Activated CD4-positive, alpha-beta T cell treated with anti-CD3 and anti-CD28 coated beads, Interleukin-2, amount 50 U/mL, for 4 hours (primary cell): ENCODE measurements at places on chromosomes 5 and 9.

- DNase-seq: no peak
These were observed at the start of gene ADAMTS13 for GRCh38 chr9:133421615-133422542. Gene ADAMTS13, plus strand, starts transcription at chr9:133422367. Its CDS starts 77 bp downstream, at chr9:133422444.

DNA sequence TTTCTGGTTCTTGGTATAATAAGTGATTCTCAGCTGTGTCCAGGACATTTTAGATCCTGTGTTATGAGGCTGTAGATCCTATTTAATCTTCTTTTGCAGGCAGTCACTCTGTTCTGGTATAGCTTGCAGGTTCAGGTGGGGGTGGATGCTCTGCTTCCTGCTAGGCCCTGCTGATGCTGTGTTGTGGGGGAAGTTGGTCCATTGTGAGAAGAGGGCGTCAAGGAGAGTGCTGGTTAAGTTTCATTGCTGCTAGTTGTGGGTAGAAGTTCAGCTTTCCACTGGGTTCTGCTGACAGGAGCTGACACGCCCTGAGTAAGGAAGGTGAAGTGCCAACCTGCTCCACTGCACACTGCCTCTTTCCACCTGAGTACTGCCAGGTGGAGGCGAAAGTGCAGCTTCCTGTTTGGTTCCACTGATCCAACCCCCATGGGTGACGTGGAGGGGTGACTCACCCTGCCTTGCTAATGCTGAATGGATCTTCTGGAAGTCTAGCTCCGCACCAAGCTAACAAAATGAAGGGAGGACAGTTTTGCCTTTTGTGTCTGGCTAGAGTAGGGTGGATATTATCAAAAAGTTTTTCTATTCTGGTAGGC is 16.3 kb downstream of the NMRK1 start:
- peak; percentile 77 for DNase-seq

DNA sequence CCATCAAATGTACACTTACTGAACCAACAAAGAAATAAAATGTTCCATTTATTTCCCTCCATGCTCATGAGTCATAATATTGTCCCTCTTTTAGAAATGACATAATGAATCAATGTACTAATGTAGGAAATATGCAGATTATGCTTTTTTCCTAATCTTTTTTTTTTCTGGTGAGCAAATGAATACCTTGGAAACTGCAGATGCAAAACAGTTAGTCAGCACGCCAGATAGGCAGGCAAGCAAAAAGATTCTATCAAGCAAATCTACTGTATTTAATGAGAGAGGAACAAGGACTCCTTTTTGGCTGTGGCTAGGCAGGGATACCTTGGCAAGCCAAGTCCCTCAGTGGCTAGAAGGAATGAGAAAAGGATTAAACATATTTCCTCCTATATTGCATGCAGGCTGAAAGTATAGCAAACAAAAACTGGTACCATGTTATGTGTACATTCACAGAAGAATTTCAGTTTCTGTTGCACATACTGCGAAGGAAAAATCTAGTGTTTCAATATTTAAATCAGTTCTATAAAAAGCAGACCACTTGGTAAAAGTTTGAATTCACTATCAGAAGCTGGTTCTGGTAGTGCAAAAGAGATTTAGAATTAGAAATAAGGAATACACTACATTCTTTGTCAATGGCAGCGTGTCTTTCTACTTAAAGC is 605.4 kb downstream of the TLE1 start:
- DNase-seq: no peak

- no peak for DNase-seq
These were observed 118.0 kb upstream of the OTULINL start for GRCh38 chr5:14463629-14464028.

DNA sequence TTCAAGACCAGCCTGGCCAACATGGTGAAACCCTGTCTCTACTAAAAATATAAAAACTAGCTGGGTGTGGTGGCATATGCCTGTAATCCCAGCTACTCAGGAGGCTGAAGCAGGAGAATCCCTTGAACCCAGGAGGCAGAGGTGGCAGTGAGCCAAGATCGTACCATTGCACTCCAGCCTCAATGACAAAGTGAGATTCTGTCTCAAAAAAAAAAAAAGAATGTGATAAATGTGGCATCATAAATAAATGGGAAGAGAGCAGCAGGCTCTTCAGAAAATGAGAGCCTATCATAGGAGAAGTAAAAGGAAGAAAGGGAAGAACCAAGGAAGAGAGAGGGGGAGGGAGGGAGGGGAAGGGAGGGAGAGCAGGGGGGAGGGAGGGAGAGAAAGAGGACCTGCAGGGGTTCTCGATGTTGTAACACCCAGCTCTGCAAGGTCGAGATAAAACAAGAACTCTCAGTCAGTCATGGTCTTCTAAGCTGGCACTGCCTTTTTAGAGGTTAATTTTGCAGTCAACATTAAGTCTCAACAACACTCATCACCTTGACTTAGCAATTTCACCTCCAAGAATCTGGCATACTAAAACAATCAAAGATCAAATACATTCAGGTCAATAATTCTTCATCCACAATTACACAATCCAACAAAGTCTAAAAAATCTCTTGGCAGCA is 68.7 kb upstream of the SIMC1 start:
- DNase-seq: no peak

DNA sequence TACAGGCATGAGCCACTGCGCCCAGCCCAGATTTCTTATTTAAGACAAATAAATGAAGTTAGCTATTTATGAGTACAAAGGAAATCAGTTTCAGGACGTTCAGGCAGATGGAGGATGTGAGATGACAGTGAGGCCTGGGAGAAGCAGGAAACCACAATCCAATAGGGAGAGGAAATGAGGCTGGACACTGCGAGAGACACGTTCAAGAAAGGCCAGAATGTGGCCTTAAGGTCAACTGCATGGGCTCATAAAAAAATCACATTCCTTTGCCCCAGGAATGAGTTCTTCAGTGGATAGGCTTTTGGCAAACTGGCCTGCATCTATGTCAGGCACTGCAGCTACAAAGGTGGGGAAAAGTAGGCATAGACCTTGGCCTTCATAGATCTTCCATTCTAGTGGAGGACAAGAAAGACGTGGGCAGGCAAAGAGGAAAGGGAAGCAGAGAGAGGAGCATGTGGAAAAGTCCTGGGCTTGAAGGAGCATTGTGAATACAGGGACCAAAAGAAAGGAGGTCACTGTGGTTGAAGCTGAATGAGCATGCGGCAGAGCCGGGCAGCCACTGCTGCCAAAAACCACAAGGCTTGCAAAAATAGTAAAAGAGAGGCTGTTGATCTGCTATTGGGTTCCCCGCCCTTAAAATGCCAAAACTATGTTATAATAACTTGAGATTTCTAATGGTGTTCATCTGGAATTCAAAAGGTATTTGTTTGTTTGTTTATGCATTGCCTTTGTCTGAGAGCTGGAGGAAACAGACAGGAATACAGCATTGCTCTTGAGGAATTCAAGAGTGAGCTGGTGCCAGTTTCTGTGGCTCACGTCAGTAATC is 133.0 kb downstream of the GNA14 start:
- DNase-seq: no peak

DNA sequence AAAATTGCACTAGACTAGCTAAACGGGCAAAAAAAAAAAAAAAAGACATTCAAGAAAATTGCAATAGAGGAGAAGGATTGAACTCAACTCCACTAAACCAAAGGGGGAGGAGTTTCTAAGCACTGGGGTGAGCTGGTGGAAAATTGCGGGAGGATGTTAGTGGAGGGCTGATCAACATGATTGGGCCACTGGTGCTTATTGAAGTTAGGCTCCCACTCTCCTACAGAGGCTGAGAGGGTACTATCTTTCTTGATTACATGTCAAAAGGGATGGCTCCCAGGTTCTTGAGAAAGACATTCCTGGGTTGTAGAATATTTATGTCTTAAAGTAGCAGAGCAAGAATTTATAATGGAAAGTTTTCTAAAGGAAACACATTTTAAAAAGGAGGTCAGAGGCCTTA is 38.0 kb downstream of the CAMK4 start:
- DNase-seq: no peak

DNA sequence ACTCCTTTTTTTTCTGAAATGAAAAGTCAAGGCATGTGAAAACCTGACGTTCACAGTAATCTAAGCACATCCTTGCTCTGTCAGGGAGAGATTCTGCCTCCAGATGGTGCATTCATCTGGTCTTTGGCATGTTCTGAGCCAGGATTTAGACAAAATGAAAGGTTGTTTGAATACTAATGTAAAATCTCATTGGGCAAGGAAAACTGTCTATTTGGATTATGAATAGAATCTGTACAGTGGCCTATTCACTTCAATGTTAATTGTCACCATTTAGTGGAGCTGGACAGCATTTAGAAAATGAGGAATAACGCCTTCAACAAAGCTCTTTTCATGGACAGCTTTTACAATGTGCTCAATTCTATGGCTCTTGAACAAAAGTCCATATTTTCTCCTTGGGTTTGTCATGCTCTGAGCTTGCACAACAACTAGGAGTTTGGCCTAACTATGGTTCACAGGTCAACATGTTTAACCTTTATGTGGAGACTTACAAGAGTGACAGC is 28.9 kb downstream of the ARHGEF28 start:
- DNase-seq: no peak

GRCh38 chr9:19408316-19408692 is 505 bp upstream of the ACER2 start:
- no peak for DNase-seq

- DNase-seq: no peak
These were observed 13.4 kb upstream of the XPA start for GRCh38 chr9:97710356-97711222.

- DNase-seq: no peak
These were observed 43.0 kb downstream of the LHFPL2 start for GRCh38 chr5:78605611-78606010.

- no peak for DNase-seq
These were observed 150.8 kb downstream of the MTRR start for GRCh38 chr5:8019719-8020218.

- no peak for DNase-seq
These were observed 257.7 kb downstream of the IRX1 start for GRCh38 chr5:3853362-3853761.

GRCh38 chr9:34346873-34347799 is 17.8 kb downstream of the NUDT2 start:
- DNase-seq: no peak

DNA sequence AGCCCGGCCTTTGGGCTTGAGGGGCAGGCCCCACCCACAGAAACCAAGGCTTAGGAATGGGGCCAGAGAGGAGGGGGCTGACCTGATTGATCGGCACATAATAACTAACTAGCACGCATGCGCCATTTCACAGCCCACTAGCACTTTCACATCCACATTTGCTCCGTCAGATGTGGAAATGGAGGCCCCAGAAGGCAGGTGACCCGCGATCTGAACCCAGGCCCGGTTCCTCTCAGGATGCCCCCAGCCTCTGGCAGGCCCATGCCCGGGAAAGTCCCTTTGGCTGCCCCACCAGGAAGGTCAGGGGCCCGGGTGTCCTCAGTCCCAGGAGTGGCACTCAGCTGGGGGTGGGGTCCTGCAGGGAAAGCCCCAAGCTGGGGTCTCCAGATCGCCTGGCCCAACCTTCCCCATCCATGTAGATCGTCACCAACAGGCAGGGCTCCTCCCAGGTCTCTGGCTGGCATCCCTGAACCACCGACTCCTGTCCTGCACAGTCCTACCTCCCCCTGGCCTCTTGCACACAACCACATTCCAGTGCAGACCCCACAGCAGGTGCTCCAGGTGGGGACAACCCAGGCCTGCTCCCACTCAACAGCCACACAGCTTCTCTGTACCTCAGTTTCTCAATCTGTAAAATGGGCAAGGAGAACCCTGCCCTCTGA is 46.7 kb downstream of the VAV2 start:
- DNase-seq: no peak

- DNase-seq: no peak
These were observed 126.9 kb downstream of the SPOCK1 start for GRCh38 chr5:137372016-137372772.

- no peak for DNase-seq
These were observed 46.7 kb downstream of the ZNF354A start for GRCh38 chr5:178683783-178684182.

DNA sequence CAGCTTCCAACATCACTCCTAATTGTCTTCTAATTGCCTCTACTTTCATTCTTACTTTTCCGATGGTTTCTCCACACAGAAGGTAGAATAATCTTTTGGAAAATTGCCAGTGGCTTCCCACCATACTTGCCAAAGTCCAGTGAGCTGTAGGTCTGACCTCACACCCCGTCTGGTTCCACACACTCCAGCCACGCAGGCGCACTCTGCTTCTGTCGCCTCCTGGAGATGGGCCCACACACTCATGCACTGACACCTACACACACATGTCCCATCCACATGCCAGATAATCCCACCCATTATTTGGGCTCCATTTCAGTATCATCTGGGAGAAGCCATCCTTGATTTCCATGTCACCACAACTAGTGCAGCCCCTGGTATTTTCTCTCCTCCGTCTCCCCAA is 12.7 kb downstream of the SHC3 start:
- DNase-seq: no peak

DNA sequence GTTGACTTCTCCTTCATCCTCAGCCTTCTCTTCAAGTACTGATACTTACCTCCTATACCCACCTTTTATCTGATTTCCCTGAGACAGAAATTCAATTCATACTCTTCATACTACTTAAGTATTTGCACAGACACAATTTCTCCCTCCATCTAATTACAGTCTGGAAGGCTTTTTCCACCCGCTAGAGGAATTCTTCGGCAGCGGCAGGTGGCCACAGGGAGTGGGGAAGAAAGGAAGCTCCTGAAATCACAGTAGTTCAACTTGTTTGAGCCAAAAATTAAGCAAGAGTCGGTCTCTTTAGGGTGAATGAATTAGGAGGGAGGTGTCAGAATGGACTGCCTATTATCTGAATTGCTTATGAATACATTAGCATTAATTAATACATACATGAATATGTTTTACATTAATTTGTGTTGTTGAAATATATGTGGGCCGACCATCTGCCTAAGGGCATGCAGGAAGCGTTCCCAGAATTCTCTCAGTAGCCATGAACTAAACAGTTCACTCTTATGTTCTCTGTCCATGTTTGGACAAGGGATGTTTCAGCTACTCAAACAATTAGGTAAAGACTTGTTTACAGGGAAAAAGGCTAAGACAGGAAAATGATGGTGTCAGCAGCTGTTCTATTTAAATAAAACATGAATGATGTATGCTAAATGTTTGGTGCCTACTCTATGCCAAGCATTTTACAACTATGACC is 101.4 kb upstream of the SMARCA2 start:
- DNase-seq: no peak

DNA sequence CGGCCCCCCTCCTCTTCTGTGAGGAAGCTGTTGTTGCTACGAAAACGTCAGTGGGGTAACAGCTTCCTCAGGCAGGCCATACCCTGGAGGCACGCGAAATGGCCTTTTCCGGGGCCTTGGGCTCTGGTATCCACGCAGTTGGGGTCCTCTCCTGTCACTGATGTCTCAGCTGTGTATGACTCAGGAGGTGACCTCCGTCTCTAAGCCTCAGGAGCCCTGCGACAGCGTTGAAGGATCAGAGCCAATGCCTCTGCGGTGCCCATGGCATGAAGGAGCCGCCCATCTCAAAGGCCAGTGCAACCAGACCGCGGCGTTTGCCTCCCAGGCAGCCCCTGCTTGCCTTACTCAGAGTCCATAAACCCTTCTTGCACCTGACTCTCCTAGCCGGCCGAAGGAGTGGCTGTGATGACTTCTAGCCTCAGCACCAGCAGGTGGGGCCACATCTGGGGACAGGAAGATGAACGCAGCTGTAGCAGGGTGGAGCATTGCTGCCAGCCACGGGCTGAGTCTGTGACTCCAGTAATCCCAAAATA is 1.0 kb upstream of the MXD3 start:
- no peak for DNase-seq

- DNase-seq: no peak
These were observed 26.7 kb upstream of the ALDH1A1 start for GRCh38 chr9:72979405-72980100.

GRCh38 chr5:20524991-20525529 is 537.1 kb upstream of the CDH18 start:
- no peak for DNase-seq
